Myocyte (in vitro differentiated cells): ENCODE measurements at places on chromosomes 7 and 10.

DNA sequence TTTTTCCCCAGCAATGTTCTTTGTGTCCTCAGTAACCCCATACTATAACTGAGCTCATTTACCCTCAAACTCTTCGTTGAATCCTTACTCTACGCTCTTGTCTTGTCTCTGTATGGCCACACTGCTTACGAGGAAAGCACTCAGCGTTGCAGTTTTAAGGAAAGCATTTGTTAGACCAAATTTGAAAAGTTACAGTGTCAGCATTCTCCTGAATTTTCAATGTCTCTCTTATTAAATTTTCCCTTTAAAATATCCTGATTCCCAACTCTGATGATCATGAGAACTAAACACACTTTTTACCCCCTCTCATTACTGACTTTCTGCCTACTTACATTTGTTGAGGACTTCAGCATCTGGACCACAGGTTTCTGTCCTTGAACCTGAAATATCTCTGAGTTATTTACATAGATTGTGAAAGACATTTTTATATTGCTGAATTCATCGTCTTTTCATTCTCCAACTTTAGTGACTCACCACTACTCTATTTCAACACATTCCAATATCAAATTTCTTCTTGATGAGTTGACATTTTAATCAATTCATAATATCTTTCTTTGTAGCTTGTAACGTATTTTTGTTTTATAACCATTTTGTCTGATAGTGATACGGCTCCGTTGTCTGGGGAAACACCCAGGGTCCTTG lies 19.8 kb upstream of the VWDE start:
- DNase-seq = no peak

GRCh38 chr10:13074563-13075451 lies 25.2 kb upstream of the OPTN start:
- DNase-seq = peak; percentile 73

- no peak for DNase-seq
Measured at GRCh38 chr10:33298110-33298509, 36.4 kb downstream of the NRP1 start.

DNA sequence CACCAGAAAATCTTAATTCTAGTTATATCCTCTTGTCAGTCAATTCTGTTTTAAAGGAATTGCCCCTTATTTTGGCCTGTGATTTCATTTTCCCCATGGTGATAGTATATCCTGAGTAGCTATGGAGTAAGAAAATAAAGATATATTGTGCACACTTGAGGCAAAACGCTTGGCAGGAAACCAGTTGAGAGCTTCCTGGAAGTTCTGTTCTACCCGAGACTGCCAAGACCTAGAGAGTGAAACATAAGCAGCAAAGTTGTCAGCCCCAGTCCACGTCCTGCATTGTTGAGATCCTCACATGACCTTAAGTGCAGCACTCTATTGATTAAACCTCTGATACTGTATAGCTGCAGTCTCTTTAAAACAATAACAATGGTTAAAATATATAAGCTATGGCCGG lies 235.2 kb downstream of the CDC14C start:
- no peak for DNase-seq

GRCh38 chr10:28822719-28823464 lies 145.6 kb downstream of the BAMBI start:
- DNase-seq = no peak
